Suppressor macrophage treated with lipopolysaccharide for 1 hour (primary cell): ENCODE measurements at places on chromosomes 7 and 10.

- DNase-seq: no peak
These were observed 111.9 kb upstream of the ADAM12 start for GRCh38 chr10:126500185-126500584.

GRCh38 chr10:92822964-92823363 is 25.4 kb upstream of the EXOC6 start:
- peak; percentile 29 for DNase-seq

- no peak for DNase-seq
These were observed 183.7 kb downstream of the KCND2 start for GRCh38 chr7:120456699-120457098.

GRCh38 chr10:73576178-73576889 is 14.8 kb downstream of the USP54 start:
- peak; percentile 43 for DNase-seq
